ENCODE measurements at places on chromosomes 7 and 10.

DNA sequence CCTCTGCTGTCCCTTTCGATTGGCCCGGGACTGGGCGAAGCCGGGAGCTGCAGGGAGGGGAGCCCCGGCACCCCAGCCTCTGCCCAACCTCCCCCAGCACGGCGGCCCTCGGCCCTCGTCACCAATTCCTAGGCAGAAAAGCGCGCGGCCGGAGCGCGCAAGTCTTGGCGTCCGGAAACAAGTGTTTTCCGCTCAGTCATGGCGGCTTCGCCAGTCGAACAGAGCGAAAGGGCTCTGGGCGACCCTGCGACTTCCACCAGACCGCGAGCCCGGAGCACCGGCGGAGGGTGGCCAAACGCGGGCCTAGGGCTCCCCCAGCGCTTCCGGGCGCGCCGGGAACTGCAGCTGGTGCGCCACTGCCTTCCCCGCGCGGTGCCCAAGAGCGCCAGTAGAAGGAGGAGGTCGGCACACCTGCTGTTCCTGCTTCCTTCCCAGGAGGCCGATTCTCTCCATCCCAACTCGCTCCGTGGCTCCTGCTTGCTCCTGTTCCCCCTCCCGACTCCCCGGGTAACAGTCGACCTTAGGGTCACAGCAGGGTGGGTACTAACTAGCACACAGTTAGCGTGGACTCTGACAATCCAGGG lies 729.9 kb downstream of the ZWINT start:
- DNase-seq, result peak; percentile 66

DNA sequence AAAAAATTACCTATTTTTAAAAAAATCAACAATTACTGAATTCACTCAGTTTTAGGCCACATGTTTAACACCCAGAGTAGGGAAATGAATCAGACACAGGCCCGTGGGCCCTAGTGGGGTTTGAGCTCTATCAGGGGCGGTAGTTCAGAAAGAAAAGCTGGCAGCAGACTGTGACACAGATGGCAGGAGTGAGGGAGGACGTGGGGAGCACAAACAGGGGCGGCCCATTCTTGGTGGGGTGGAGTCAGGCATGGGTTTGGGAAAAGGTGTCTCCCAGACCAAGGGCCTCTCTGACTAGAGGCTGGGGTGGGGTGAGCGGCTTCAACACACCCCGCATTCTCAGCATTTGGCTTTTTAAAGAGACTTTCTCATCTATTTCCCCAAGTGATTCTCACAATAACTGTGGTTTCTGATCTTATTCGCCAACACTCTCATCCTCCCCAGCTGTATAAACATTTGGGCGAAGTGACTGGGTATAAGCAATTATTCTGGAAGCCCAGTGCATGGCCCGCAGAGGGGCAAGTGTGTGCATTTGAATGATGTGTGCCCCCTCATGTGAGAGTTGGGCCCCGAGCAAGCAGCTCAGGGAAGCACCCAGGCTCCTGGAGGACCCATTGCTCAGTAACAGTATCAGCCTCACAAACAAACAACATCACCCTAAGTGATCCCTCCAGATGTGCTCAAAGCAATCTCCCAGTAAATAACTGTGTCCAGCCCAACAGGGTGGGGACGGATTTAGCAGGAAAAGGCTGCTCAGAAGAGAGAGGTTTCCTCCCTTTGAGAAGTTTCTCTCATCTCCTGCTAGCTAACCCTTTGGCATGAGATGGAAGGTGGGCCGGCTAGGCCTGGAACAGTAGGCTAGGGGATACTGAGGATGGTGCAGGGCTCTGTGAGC lies 437.6 kb upstream of the ZMIZ1 start:
- no peak for DNase-seq

GRCh38 chr10:48199580-48200377 lies 74.7 kb downstream of the FRMPD2 start:
- DNase-seq, result peak; percentile 37

DNA sequence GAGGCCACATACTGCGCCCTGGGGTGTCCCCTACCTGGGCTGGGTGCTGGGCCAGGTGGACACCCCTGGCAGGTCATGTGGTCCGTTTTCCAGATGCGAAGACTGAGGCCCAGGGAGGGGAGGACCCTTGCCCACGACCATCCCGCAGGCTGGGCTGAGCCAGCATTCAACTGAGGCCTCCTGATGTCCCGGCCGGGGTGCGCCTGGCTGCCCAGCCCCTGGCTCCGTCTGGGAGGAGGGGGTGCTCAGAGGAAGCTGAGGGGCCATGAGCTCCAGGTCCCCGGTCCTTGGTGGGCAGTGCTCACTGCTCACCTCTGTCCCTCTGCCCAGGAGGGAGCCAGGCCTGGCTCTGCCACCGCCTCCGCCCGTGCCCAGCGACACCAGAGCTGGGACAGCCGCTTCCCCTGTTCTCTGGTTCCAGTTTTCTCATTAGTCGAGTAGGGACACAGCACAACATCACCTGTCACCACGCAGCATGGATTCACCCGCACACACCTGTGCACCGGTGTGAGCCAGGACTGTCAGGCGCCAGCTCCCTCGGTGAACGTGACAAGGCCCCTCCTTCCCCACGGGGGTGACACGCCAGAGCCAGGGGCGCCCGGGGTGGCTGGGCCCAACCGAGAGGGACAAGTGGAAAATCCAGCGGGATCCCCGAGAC lies 139.7 kb downstream of the ELFN1 start:
- no peak for DNase-seq

GRCh38 chr7:93228302-93228701 lies 2.0 kb upstream of the HEPACAM2 start:
- peak; percentile 95 for DNase-seq

- no peak for DNase-seq
These were observed 43.4 kb upstream of the GHITM start for GRCh38 chr10:84095811-84096497.

DNA sequence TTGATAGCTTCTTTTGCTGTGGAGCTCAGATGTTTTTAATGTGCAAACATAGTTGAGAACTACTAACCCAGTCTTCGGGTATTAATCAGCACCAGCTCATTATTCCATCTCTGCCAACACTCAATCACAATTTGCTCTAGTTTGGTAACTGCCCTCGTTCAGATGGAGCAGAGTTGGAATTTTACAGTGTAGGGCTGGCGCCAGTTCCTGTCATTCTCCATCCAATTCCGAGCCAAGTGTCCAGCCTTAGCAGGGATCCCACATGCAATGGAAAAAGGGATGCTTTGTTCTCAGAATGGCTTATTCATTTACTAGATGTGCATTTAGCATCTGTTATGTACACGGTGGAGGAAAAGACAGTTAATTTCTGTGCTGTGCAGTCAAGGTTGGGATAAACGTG lies 504.5 kb upstream of the GALNT17 start:
- DNase-seq, result no peak

DNA sequence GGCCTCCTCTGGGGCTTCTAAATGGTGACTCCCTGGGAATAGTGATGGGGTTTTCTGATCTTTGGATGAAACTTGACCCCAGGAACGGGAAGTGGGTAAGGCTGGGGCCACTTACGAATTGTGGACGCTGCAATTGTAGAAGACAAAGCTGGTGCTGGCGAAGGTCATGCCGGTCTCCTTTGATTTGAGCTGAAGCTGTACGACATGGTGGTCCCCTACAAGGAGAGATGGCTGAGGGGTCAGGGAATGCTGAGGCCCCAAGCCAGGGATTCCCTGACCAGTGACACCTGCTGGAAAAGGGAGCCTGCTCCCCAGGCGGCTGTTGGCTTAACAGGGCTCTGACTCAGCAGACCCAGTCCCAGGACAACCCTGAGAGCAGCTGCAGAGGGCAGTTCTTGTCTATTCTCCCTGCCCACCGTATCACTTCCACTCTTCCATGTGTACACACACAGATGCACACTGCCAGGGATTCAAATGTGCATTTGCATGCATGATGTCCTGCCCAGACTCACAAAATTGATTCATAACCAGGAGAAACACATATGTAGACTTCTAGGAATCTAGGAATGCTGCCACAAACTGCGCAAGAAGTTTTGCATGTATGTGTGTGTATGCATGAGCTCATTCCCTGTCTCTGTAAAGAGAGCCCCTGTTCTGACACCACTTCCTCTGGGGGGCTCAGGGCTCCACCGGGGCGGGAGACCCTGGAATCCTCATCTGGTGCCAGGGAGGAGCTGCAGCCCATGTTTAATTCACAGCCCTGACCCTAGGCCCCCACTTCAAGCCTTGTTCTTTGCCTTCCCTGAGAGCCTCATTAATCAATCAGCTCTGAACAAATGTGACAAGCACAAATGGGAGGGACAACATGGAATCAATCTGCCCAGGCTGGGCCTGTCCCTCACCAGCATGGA lies 350.0 kb downstream of the PLXNA4 start:
- no peak for DNase-seq

Data from hematopoietic multipotent progenitor cell treated with erythropoietin and hydrocortisone succinate and interleukin-3 and kit ligand, for 6 days (in vitro differentiated cells).